ENCODE measurements at places on chromosomes 7 and 10.

GRCh38 chr10:124597846-124598165, 136.2 kb downstream of the LHPP start:
- no peak for DNase-seq

GRCh38 chr7:42744746-42745145, 167.1 kb downstream of the C7orf25 start:
- DNase-seq, result no peak

GRCh38 chr7:55265836-55266642, 99.1 kb upstream of the LANCL2 start:
- DNase-seq, result no peak

DNA sequence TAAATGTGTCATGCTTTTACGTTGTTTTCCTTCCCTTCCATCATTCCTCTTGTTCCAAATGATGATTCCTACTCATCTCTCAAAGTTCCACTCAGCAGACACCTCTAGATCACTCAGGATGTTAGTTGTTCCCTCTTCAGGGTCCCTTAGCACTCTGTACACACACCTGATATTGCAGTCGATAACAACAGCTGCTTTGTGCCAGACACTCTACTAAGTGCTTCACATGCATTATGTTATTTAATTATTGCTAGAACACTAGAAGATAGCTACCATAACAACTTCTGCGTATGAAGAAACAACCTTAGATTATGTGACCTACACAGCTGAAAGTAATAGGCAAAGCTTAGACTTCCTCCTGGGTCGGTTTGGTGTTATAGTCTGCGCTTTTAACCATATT, 29.6 kb downstream of the PCBD1 start:
- DNase-seq, result no peak

DNA sequence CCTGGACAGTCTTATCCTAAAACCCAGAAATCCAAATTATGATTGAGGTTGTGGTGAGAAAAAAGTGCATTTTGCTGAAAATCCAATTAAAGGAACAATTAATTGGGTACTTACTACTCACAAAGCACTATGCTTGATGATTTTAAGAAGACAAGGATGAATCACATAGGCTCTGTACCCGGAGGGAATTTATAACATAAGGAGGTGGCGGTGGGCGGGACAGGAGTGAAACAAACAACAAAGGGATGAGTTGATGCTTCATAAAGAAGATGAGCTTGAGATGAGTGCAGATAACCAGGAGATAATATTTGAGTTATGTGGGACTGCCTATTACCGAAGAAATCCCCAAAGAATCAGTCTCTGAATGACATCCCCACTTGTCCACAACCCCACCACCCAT, 171.1 kb upstream of the FZD8 start:
- no peak for DNase-seq

DNA sequence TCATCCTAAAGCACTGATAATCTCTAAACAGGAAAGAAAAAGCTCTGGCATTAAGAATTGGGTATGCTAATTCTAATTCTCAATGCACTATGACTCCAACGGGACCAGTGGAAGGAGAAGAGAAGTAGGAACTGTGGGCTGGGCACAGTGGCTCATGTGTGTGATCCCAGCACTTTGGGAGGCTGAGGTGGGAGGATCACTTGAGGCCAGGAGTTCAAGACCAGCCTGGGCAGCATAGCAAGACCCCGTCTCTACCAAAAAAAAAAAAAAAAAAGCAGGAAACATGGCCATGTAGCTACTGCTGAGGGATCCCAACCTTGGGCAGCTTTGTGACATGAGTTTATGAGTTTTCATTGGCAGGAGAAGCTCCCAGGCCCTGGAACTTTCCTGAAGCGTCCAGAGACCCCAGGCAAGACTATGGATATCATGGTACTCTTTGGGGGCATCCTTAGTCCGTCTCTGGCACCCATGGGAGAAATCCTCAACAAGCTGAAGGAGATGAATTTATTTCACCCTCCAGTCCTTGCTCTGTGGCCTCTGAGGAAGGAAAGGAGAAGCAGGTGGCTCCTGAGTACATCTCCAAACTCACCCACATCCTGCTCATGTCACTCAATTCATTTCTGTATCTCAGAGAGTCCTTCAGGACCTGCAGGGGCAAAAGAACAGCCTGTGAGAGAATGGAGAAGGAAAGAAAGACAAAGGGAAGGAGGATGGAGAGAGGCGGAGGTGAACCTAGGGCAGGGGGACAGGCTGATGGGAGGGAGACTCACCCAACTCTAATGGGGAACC, 99.5 kb downstream of the SPDYE5 start:
- DNase-seq, result no peak

DNA sequence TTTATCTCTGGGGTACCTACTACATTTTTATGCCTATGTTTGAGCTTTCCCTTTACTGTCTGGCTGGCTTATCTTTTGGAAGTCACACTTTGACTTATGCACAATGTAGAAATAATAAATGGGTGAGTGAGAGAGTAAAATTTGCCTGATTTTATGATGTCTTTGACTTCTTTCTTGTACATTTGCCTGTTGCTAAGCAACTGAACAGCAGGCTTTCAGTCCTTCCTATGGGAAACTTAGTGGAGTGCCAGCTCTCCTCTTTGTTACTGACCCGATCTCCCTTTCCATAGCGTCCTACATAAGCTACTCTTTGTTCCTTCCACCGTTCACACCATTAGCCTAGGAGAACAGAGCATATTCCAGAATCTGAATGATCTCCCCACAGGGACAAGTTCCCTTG, 4.2 kb downstream of the TAS2R60 start:
- no peak for DNase-seq

- no peak for DNase-seq
These were observed 91.6 kb upstream of the CXCL12 start for GRCh38 chr10:44476409-44477045.

DNA sequence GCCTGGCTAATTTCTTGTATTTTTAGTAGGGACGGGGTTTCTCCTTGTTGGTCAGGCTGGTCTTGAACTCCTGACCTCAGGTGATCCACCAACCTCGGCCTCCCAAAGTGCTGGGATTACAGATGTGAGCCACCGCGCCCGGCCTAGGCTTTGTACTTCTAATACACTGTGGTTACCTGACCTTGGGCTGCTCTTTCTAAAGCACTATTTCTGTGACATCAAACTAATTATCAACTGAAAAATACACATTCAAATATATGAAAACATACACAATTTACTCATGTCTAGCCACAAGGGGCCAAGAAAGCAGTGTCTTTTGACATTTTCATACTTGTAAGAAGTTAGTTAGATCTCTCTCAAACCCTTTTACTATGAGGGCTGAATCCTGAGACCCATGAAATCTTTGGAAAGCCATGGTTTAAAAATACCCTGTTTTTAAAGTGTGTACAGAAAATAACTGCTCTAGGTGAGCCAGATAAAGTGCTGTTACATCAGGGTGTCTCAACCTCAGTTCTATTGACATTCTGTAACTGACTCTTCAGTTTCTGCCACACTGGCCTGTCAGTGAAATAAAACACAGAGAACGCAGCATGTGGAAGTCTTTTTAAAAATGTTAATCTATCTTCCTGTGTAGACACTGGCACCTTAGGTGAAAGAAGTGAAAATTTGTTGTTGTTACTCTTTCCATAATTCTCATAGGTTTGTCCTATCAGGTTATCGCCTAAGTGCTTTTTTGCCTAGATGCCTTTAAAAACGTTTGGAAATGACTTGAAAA, 58.8 kb downstream of the CREM start:
- no peak for DNase-seq

- DNase-seq, result no peak
These were observed 70.3 kb upstream of the GSDME start for GRCh38 chr7:24827589-24827988.

GRCh38 chr10:63766745-63767137, 245.5 kb downstream of the REEP3 start:
- DNase-seq, result no peak

GRCh38 chr10:71878327-71879034, 27.4 kb upstream of the PSAP start:
- no peak for DNase-seq

GRCh38 chr10:6202098-6202683, 541 bp upstream of the PFKFB3 start:
- DNase-seq, result no peak

Data from midbrain (tissue), 1 donor.